ENCODE measurements at places on chromosomes 11 and 22.
A peak's percentile ranks its signal among the peaks of the same experiment; 100 is the strongest.

DNA sequence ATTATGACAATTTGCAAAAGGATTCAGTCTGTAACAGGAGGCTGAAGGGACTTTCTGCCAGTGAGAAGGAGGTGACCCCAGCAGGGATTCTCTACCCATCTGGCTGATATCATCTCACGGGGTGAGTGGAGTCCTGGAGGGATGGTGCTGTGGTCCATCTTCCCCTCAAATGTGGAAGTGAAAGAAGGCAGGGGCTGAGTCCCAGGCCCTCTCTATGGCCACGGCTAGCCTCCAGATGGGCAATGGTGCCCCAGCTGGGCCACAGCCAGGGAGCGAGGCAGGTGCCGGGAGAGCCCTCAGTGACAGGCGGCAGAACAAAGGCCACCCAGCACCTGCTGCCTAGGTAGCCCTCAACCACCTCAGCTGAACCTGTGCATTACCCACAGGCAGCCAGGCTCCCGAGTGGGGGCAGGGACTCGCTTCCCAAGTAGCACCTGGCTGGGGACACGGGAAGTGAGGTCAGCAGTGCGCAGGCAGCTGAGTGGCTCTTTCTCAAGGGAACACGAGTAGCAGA is 6.7 kb downstream of the NECTIN1 start:
- DNase-seq = no peak

GRCh38 chr11:15336021-15336420 is 221.3 kb downstream of the INSC start:
- DNase-seq = no peak

- no peak for DNase-seq
These were observed 3.6 kb downstream of the TRIM29 start for GRCh38 chr11:120134106-120134930.

DNA sequence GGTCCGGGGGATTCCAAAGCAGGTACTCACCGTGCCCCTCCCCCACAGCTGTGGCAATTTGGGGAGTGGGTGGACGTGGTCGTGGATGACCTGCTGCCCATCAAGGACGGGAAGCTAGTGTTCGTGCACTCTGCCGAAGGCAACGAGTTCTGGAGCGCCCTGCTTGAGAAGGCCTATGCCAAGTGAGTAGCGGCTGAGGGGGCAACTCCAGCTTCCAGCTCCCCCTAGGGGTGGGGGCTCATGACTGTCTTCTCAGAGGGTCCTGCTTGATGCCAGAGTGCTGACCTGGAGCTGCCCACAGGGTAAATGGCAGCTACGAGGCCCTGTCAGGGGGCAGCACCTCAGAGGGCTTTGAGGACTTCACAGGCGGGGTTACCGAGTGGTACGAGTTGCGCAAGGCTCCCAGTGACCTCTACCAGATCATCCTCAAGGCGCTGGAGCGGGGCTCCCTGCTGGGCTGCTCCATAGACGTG is 4.2 kb downstream of the CAPN1 start:
- DNase-seq = no peak

GRCh38 chr11:128528294-128528693 is 59.1 kb downstream of the ETS1 start:
- no peak for DNase-seq

- no peak for DNase-seq
These were observed 9.4 kb upstream of the SF1 start for GRCh38 chr11:64787526-64788320.

GRCh38 chr11:70364745-70365543 is 33.4 kb upstream of the CTTN start:
- DNase-seq = no peak

DNA sequence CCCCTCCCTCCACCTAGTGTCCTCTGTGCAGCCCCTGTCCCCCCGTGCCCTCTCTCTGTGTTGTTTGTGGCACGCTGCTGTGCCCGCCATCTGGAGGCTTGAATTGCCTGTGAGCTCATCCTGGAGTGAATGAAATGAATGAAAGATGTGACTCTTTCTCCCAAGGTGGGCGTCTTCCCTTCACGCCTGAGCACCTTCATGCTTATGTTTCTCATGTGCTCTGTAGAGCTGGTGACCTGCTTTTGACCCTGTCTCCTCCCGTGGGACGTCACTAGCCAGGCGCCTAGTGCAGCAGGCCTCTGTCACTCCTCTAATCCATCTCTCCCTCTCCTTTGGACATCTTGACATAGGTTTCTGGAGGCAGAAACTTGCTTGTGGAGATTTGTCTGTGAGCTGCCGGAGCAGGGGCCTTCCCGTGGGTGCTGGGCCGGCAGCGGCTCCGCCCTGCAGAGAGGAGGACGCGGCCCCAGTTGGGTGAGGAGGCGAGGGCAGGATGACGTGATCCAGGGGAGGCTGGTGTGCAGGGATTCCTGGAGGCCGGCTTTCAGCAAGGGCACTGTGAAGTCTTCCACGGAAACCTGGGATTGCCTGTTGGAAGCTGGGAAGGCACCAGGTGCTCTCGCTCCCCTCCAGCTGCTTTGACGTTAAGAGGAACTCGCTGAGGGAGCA is 40.6 kb downstream of the MUC6 start:
- DNase-seq = no peak

GRCh38 chr11:74754507-74755252 is 6.0 kb downstream of the RNF169 start:
- peak; percentile 62 for DNase-seq

GRCh38 chr11:125341676-125342075 is 154.4 kb downstream of the FEZ1 start:
- DNase-seq = no peak

- DNase-seq = no peak
These were observed 152.9 kb downstream of the SNX19 start for GRCh38 chr11:130763087-130763980.

DNA sequence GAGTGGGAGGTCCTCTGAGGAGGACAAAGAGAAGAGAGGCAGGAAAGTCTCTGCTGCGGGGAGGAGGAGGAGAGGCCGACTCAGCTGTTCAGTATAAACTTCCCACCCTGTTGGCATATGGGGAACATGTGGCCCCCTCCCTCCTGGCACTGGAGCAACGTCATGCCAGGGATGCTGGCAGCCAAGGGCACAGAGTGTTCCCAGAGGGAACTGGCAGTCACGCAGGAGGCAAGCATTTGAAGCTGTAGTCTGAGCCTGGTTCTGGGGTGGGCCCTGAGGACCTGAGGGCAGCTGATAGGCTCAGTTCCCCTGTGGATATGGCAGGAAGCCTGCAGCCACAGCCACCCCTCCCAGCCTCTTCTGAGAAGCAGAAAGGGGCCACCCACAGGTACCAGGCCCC is 67.1 kb upstream of the TSPAN18 start:
- no peak for DNase-seq

GRCh38 chr11:68282141-68282860 is 10.5 kb upstream of the C11orf24 start:
- DNase-seq = no peak

DNA sequence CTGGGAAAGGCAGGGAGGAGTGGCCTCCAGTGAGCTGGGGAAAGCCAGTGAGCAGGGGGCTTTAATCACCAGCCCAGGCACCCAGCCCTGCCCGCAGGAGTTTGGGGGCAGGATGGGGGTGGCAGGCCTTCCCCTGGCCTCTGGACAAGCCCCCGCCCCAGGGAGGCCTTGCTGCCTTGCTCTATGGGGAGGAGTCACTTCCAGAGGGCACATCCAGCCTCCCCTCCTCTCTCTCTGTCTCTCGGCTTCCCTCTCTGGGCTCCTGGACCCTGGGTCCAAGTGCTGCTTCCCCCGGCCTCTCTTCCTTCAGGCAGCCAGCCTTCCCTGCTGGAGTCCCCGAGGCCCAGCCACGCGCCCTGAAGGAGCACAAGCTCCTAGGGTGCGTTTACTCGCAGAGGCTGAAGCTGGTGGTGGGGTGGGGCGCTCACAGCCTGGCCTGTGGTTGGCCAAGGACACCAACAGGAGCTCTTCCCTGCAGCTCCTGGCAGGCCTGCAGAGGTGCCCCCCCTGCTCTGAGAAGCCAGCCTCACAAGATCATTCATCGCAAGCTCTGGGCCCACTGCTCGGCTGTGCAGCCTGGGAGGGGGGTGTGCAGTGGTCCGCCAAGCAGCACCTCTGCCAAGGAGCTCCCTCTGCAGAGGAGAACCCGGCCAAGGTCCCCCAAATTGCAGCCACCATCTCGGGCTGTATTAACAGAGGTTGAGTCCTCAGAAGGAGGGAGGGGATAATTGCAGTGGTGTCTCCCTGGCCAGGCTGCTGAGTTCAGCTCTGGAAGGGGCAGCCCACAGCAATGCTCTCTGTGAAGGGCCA is 25.4 kb downstream of the OSBPL5 start:
- no peak for DNase-seq

GRCh38 chr22:24146194-24146616 is 35.1 kb upstream of the SUSD2 start:
- DNase-seq = peak; percentile 73

DNA sequence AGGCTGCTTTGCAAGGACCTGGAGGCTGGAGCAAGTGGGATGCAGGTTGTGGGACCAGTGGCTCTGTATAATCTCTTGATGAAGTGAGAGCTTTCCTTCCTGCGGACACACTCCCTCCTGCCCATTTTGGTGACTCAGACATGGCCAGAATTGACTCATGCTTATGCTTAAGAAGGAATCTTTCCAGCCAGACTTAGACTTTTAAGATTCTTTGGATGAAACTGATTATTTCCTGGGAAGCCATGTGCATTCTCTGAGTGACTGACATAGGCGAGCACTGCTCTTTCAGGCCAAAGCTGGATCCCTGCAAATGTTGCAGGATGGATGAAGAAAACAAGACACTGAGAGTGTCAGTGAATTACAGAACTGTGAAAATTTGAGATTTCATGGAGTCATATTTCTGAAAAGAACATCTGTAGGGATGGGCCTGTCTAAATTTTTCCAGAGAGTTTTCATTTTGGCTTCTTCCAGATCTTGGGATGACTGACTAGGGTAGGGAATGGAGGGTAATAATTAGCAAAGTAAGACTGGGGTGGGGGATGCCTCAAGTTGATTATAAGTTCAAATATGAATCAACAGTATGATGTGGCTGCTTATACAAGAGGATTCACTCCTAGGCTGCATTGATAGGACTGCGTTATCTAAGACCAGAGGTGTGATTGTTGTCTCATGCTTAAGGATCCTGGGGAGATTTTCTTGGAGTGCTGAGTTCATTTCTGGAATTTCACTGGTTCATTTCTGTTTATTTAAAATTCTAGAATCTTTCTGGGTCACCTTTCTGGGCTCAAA is 195.8 kb downstream of the HIPK3 start:
- peak; percentile 76 for DNase-seq

DNA sequence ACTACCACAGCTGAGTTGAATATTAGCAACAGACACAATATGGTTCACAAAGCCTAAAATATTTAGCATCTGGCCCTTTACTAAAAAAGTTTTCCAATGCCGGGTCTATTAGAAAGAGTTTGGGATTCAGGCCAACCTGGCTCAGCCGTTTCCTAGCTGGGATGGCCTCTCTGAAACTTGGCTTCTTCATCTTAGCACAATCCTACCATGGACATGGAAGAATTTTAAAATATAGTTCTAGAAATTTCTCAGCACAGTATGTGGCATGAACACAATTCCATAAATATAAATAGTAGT is 103.8 kb downstream of the RRAS2 start:
- DNase-seq = no peak

DNA sequence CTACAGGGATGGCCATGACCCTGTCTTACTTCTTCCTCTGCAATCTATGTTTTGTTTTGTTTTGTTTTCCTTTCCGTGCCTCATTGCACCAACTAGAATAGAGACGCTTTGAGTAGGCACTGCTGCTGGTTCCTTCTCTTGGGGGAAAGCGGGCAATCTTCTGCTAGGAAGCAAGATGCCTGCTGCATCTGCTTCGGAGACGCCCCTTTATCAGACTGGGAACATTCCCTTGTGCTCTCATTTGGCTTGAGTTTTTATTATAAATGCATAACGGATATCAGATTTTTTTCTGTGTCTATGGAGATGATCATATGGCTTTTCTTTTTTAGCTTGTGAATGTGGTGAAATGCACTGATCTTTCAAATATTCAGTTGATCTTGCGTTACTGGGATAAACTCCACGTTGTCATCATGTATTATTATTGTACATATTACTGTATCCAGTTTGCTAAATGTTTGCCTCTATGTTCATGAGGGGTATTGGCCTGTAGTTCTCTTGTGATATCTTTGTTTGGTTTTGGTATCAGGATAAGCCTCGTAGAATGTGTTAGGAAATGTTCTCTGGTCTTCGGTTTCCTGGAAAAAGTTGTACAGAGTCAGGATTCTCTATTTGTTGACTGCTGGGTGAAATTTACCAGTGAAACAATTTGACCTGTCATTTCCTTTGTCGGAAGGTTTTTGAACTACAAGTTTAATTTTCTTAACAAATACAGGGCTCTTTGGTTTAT is 23.4 kb upstream of the KRTAP5-6 start:
- DNase-seq = no peak

GRCh38 chr22:45179276-45180049 is 15.7 kb downstream of the NUP50 start:
- DNase-seq = no peak

DNA sequence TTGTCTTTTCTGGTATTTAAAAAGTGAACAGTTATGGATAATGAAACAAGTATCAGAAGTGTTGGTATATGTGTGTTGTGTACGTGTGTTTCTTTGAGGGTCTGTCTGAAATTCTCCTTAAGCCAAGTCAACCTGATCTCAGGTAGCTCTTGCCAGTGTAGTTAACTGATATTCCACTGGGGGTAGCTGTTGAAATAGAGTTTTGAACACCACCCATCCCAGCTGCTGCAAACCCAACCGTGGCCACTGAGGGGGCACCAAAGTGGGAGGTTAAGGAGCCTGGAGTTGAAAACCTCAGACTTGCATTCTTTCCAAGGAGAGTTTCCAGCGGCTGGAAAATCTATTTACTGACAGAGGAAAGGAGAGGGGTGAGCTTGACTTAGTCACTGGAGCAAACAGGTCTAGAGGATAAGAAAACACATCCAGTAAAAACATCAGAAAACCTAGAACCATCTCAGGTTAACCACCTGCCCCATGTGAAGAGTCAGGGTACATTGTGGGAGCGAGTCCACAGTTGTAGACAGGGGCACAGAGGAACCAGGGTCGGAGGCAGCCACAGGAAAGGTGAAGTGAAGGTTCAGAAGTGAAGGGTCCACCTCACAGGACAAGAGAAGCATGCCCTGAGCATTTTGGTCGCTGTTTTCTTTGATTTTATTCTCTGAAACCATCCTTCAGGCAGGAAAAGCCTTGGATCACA is 8.8 kb upstream of the CUL5 start:
- no peak for DNase-seq

GRCh38 chr11:57476047-57476756 is 15.9 kb downstream of the RTN4RL2 start:
- DNase-seq = no peak

DNA sequence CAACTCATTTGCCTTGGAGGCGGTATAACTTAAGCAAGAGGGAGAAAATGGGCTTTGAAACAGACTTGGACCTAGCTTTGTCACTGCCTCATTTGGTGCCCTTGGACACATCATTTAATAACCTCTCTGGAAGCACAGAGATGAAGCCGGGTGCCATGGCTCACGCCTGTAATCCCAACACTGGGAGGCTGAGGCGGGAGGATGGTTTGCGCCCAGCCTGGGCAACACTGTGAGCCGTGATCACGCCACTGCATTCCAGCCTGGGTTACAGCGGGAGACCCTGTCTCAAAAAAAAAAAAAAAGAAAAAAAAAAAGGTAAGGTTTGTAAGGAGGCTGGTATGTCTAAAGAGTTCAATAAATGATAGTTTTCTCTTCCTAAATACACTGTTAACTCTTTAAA is 806 bp downstream of the COA4 start:
- no peak for DNase-seq
